Activated T-helper 1 cell treated with Interleukin-2 at 50 U/mL for 16 hours (primary cell): ENCODE measurements at places on chromosomes 12 and 14.

DNA sequence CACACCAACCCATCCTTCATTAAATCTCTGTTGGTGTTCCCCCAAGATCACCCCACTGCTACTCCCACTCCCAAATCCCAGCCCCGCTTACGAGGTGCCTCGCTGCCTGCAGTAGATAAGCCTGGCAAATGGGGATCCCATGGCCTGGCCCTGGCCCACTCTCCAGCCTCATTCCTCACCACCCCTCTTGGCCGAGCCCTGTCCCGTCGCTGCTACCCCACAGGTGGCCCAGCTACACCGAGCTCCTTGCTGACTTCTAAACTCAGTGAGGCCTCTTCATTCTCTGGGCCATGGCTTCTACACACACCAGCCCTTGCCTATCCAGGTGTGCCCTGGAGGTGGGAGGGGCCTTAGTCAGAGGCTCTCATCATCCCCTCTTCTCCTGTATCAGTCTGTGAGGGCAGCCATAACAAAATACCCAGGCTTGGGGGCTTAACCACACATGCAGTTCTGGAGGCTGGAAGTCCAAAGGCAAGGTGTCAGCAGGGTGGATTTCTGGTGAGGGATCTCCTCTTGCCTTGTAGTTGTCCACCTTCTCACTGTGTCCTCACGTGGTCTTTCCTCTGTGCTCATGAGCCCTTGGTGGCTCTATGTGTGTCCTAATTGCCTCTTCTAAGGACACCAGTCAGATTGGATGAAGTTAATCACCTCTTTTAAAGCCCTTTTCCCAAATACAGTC is 92.8 kb downstream of the PRMT8 start:
- DNase-seq: no peak

DNA sequence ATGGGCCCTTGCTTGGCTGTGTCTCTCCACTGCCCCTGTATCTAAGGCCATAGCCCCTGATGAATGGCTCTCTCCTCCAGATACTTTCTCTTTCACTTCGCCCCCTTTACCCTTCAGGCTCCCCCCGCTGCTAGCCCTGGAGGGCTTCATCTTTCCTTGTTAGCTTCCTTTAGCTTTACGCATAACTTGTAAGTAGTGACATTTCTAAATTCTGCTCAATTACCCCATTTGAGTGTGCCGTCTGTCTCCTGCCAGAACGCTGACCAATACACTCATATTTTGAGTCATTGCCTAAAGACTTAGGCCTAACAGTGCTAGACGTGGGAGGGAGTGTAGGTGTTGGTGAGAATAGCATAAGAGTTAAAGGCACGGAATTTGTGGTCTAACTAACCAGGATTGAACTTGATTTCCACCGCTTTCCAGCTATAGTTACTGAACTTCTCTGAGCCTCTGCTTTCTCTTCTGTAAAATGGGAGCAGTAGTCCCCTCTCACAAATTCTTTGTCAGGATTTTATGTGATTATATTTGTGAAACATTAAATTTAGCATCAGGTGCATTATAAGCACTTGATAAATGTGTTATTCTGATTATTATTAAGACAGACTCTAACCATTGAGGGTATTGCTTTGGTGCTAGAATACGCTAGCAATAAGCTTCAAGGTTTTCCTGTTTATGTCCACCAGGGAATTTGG is 129.3 kb downstream of the ZFP36L1 start:
- no peak for DNase-seq

DNA sequence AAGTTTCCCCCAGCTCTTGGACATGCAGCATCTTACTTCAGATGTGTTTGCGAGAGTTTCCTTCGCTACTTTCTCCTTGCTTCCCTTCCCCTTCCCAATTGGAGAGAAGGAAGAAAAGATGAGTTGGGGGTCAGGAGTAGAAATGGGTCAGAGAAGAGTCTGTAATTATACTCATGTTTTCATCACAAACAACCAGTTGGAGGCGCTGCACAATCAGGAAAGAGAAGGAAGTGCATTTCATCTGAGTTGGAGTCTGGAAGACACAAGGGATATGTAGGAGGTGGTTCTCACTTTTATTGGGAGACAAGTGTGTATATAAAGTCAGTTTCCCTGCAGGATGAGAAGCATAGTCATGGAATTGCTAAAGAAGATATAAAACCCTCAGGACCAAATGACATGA is 31.3 kb upstream of the VSX2 start:
- no peak for DNase-seq

GRCh38 chr14:33408291-33408690 is 469.6 kb downstream of the NPAS3 start:
- DNase-seq: no peak

- no peak for DNase-seq
These were observed 20.8 kb upstream of the AMN start for GRCh38 chr14:102901633-102902032.

DNA sequence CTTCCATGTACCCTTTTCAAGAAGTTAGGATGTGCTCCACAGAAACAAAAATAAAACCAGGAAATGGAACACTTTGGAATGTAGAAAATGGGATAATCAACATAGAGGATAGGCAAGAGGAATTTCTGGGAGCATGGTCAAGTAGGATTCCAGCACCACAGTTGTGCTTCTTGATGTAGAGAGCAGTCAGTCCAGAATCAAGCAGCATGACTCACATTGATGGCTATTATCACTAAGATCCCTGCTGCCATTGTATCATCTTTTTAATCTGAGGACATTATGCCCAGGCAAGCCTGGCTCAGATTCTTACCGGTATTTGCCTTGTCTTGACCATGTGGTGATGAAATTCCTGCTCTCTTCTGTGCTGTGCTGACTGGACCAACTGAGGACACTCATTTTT is 5.7 kb downstream of the ETFRF1 start:
- no peak for DNase-seq

DNA sequence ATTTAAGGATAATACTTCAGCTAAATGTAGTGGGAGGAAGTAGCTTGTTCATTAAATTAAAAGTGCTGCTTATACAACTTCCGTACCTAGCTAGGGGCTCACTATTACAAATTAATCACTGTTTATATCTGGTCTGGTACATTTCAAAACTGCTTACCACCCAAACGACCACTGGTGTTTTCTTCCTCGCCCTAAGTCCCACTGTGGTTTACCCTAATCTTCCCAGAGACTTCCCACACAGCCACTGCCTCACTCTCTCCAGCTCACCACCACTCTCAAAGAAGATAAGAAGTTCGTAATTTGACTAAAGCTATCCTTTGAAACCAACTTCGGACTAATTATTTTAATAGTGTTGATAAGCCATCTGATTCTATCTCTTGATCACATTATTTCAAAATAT is 62.6 kb downstream of the PLXNC1 start:
- no peak for DNase-seq

GRCh38 chr12:77442633-77443032 is 377.3 kb upstream of the E2F7 start:
- DNase-seq: no peak

- DNase-seq: no peak
These were observed 35.8 kb downstream of the BCAT1 start for GRCh38 chr12:24913130-24913529.

DNA sequence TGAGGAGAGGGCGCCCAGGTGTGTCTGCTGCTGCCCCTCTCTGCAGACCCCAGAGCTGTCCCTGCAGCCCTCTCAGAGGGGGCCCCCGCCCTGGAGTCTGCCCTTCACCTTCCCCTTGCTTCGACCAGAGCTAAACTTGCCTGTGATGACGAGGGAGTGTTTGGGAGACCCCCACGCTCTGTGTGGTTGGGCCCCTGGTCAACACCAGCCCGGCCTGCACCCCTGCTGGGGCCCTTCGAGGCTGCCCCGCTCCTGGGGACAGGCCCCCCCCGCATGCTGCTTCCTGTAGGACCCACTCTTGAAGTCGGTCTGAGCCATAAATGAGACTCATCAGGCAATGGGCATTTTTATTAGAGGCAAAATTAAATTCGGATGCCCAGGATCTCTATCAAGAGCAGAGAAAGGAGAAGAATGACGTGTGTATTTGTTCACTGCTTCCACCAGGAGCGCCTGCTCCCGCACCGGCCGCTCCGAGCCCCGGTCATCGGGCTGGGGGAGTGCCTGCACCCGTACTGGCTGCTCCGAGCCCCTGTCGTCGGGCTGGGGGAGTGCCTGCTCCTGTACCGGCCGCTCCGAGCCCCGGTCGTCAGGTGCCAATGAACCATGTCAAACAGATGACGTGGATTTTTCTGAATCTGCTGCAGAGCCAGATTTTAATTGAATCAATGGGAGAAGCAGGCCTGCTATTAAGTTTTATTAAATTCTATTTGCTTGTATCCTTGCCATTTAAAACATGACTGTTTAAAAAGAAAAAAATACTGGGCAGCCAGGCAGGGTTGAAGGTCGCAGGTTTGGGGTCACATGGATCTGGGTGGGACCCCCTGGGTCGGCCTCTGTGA is 47.7 kb downstream of the NOC4L start:
- DNase-seq: no peak

DNA sequence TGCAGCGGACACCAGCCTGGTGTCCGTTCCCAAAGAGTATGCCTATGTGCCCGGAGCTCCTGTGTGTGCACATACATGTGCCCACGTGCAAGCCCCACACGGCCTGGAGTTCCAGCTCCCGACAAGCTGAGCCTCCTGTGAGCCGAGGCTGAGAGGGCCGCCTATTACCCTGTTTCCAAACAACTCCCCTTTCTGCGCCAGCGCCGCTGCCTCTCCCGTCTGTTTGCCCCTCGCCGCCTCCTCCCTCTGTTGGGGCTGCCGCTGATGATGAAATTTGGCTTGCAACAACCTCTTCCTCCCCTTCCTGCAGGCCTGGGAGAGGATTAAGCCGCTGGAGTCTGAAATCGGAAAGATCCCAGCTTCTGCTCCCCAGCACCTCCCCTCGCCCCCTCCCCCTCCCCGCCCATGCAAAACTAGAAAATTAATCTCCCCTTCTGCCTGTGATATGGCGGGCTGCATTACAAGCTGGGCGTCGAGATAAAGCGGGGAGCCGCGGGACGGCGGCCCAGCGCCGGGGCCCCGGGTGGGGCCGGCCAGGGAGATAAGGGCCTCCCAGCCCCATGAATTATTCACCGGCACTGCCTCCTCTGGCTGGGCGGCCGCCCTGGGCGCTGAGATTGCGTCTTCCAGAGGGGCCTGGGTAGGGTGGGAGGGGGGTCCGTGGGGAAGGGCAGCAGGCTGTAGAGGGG is 6.8 kb upstream of the ASIC1 start:
- no peak for DNase-seq

DNA sequence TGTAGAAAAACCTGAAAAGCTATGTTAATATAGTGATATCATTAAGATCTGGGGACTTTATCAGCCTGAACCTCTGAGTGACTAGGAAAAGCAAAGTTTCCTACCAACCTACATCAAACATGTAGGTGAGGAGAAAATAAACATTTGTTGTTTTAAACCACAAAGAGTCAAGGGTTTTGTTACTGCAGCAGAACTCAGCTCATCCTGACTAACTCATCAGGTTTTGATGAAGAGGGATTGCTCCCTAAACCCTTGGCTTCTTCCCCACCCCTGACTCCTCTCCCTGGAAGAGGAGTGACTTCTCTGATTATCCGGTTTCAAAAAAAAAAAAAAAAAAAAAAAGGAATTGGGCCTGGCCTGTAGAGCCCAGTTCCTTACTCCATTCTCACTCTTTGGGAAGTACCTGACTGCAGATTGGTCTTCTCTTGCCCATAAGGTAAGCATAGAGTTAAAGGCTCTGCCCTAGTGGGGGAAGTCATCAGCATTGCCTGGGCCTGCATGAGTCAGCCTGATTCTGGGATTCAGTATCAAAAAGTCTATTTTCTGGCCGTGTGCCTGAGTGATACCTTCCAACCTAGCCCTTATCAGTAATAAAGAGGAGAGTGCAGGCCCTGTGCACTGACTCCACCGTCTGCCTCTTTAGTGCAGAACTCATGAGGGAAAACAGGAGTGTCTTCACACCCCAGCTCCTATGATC is 16.9 kb downstream of the BDKRB1 start:
- DNase-seq: no peak

- DNase-seq: no peak
These were observed 128.6 kb downstream of the ACSS3 start for GRCh38 chr12:81206429-81206828.

DNA sequence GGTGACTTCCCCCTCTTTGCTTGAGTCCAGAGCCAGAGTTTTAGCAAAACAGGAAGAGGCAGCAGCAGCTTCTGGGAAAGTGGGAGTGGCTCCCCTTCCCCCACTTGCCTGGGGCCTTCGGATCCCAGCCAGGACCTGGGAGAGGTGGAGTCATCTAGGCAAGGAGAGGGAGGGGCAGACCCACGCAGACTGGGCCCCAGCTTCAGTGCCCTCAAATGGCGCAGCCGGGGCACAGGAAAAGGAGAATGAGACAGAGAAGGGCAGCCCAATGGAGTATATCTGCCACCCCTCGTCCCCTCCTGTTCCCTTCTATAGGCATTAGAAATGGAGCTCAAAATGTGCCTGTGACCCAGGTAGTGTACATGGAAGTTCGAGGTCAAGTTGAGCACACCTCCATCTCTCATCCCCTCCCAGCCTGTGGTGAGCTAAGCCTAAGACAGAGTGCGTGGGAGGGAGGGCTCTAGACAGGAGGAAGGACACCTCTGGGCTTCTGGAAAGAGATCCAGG is 9.3 kb upstream of the HDAC7 start:
- no peak for DNase-seq

GRCh38 chr14:32381869-32382268 is 52.8 kb downstream of the AKAP6 start:
- DNase-seq: no peak

DNA sequence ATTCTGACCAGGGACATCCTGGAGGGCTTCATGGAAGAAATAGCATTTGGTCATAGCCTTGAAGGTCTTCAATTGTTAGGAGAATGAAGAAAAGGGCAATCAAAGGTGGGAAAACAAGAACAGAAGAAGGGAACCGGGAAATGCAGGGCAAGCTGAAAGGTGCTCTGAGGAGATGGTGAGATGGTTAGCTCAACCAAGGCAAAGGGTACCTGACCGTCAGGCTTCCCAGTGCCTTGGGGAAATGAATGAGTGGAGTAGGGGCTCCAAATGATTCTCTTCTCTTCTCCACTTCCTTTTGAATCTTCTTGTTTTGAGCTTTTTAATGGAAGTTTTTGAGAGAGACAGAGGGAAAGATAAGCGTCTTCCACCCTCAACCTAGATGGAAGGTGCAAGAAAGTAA is 155.6 kb upstream of the PWP1 start:
- DNase-seq: no peak

- DNase-seq: no peak
These were observed 27.6 kb downstream of the CCDC63 start for GRCh38 chr12:110874351-110874750.

GRCh38 chr12:87157791-87158190 is 871.4 kb downstream of the C12orf50 start:
- DNase-seq: no peak

GRCh38 chr12:47393403-47393790 is 312.4 kb downstream of the RPAP3 start:
- DNase-seq: no peak
